HCT116 (cell line): ENCODE measurements at places on chromosomes 13 and 19. TPM values are rescaled to one million over a fixed set of nuclear protein-coding genes. Genes with fewer than 3 reads are reported as not detected.

Gene TEX26
- total RNA-seq = not detected

Gene RNF113B
- total RNA-seq = not detected

Gene ZNF700
- 9.3 TPM for total RNA-seq

Gene NEK5
- total RNA-seq = 1.5 TPM

Gene CABP5
- not detected for total RNA-seq

Gene CD22
- 7.0 TPM for total RNA-seq

Gene LGALS4
- total RNA-seq = 0.86 TPM

Gene C5AR1
- total RNA-seq = 6.5 TPM

Gene PABPC3
- 0.59 TPM for total RNA-seq

Gene GAPDHS
- total RNA-seq = not detected

Gene ZNF541
- not detected for total RNA-seq

Gene C19orf73
- total RNA-seq = 2.2 TPM

Gene GRIN3B
- total RNA-seq = 0.69 TPM

Gene IFI30
- total RNA-seq = 64.6 TPM

Gene DACT3
- 2.0 TPM for total RNA-seq

Gene FCER2
- 0.20 TPM for total RNA-seq

Gene ZIK1
- total RNA-seq = not detected

Gene CNN1
- total RNA-seq = 0.64 TPM

Gene IQCN
- total RNA-seq = 4.8 TPM

Gene SERPINE3
- not detected for total RNA-seq

Gene ZNF837
- total RNA-seq = 3.2 TPM

Gene KIR2DL1
- total RNA-seq = not detected

Gene ZNF285
- not detected for total RNA-seq

Gene CYP4F12
- 4.4 TPM for total RNA-seq

Gene PSG7
- not detected for total RNA-seq

Gene SELENOV
- total RNA-seq = not detected

Gene CYP4F2
- 1.1 TPM for total RNA-seq

Gene WDR87
- not detected for total RNA-seq

Gene FUT2
- total RNA-seq = 12.5 TPM

Gene ZNF729
- not detected for total RNA-seq

Gene IGFL3
- total RNA-seq = not detected

Gene ZNF43
- total RNA-seq = 0.34 TPM

Gene ZNF416
- 4.0 TPM for total RNA-seq

Gene MUC16
- total RNA-seq = 0.12 TPM

Gene BCAM
- 78.7 TPM for total RNA-seq

Gene MEF2B
- total RNA-seq = 7.9 TPM

Gene KLK13
- total RNA-seq = 3.2 TPM

Gene NOVA2
- total RNA-seq = 2.5 TPM

Gene CASP14
- not detected for total RNA-seq

Gene TSSK6
- 4.1 TPM for total RNA-seq

Gene MPHOSPH8
- 21.5 TPM for total RNA-seq

Gene POLRMT
- total RNA-seq = 138 TPM

Gene PROZ
- total RNA-seq = not detected

Gene NKPD1
- 0.64 TPM for total RNA-seq

Gene ICAM4
- total RNA-seq = not detected

Gene MAP2K7
- 59.1 TPM for total RNA-seq

Gene CCL25
- not detected for total RNA-seq

Gene ERICH4
- total RNA-seq = not detected

Gene CBY2
- total RNA-seq = not detected

Gene PALM3
- 3.3 TPM for total RNA-seq

Gene PRMT1
- 428 TPM for total RNA-seq

Gene SCN1B
- total RNA-seq = 6.6 TPM

Gene WDR83
- total RNA-seq = 20.1 TPM

Gene SLC6A16
- total RNA-seq = 5.0 TPM
